Tibial nerve (tissue), 4 donors: ENCODE measurements at places on chromosomes 5 and 9.

- no peak for DNase-seq
These were observed 79.5 kb downstream of the COL15A1 start for GRCh38 chr9:99023231-99023630.

DNA sequence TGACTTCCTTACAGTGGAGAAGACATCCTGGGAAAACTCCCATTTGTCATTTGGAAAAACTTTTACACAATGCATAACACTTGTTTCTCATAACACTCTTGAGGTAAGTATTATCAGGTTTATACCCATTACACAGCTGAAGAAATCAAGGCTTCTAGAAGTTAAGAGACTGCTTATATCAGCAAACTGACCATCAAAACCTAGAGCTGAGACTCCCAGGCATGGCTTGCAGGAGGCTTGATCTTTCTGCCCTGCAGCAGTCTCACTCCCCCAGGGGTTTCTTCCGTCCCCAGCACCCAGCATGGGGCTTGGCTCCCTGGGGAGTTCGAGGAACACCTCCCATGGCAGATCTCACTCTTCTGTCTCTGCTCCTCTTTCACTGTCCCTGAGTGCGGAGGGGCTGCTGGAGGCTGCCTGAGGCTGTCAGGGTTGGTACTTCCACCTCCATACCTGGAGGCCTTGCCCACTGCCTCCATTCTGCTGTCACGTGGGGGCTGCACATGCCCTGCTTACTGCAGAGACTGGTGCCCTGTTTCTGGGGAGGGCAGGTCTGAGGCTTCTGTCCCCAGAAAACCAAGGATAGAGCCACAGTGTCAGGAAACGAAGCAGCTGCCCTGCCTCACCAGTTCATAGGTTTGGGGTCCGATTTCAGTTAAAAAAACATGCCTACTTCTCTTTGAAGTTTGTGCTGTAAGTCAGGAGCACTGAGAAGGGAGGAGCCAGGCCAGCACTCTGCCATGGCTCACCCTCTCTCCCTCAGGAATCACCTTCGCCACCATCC lies 202.5 kb downstream of the PAX5 start:
- no peak for DNase-seq

DNA sequence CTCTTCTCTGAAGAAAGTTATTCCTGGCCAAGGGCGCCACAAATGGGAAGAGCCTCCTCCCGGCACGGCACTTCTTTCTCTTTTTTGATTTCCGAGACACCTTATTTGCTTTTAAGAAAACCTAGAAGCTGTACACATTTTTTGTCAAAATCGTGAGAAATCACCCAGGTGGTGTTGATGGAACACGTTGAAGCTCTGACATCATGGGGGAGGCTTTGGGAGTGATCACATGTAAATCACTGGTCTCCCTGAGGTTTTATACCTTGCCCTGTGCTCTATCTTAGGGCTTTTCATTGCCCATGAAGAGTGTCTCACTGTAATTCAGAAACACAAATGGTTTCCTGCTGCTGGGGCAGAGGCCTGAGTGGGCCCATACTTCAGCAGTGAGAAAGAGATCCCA lies 27.4 kb downstream of the SLC36A1 start:
- DNase-seq, result no peak

GRCh38 chr9:16450578-16450977 lies 419.9 kb downstream of the BNC2 start:
- DNase-seq, result no peak

- no peak for DNase-seq
These were observed 52.8 kb downstream of the ROR2 start for GRCh38 chr9:91897201-91897600.
